PC-9 (cell line): ENCODE measurements at places on chromosomes 7 and 10. TPM values are rescaled to one million over a fixed set of nuclear protein-coding genes. Genes with fewer than 3 reads are reported as not detected.

- DNase-seq, result peak; percentile 46
- peaks cover 7% of the 10 kb centered on the region; the same call in 1 of the 2 replicates for H3K4me1 ChIP-seq
- no peaks in the 10 kb centered on the region for H3K36me3 ChIP-seq
- no peak overlapping the region for H3K4me3 ChIP-seq
Observed at GRCh38 chr10:14478604-14479003, 147.9 kb upstream of the FRMD4A start.

DNA sequence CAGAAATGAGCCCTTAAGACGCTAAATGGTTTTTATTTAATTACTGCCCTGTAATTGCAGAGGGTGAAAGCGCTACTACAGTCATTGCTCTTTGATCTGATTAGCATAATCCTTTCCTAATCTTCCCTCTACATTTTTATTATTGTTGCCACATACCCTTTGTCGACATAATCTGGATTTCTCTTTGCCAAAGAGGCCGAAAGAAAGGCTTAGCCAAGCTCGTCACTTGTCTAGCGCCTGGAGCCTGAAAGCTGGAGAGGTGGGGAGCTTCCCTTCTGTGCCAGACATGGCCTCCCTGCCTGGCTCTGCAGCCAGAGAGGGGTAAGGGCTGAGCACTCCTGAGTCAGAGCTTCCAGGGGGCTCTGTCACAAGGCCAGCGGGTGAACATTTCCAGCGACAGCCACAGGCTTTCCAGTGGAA, 145.9 kb downstream of the PRKAG2 start:
- no peak overlapping the region for H3K27ac ChIP-seq
- no peak for DNase-seq
- H3K27me3 ChIP-seq, result no peaks in the 10 kb centered on the region
- H3K4me3 ChIP-seq, result no peak overlapping the region
- peaks cover 34% of the 10 kb centered on the region for H3K4me1 ChIP-seq

- DNase-seq, result no peak
- H3K27ac ChIP-seq, result no peak overlapping the region
- no peaks in the 10 kb centered on the region for H3K36me3 ChIP-seq
- H3K27me3 ChIP-seq, result no peaks in the 10 kb centered on the region
- H3K4me1 ChIP-seq, result no peaks in the 10 kb centered on the region
Observed at GRCh38 chr7:14767716-14768425, 134.7 kb downstream of the DGKB start.

DNA sequence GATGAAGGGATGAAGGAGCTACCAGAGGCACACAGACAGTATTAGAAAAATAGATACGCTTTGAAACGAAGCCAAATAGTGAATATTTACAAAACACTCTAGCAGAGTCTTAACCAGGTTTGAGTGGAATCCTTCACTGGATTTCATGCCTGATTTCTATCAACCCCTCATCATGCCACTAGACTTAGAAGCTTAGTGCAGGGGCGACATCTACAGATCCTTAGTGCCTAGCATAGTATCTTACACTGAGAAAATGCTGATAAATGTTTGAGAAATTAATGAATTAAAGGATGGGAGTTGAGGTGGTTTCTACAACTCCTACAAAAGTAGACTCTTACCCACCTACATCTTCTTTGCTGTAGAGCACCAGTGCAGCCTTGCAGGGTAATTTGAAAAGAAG, 54.7 kb upstream of the CCNJ start:
- no peaks in the 10 kb centered on the region for H3K4me1 ChIP-seq
- no peak overlapping the region for H3K4me3 ChIP-seq
- no peak for DNase-seq
- no peak overlapping the region for H3K27ac ChIP-seq
- no peaks in the 10 kb centered on the region for H3K36me3 ChIP-seq
- no peaks in the 10 kb centered on the region for H3K27me3 ChIP-seq

The TMEM139 gene
- total RNA-seq, result 89.7 and 131 TPM in 2 replicates

GRCh38 chr7:133919810-133920209, 207.3 kb upstream of the LRGUK start:
- no peaks in the 10 kb centered on the region for H3K4me1 ChIP-seq
- H3K36me3 ChIP-seq, result no peaks in the 10 kb centered on the region
- H3K4me3 ChIP-seq, result no peak overlapping the region
- H3K27me3 ChIP-seq, result no peaks in the 10 kb centered on the region

DNA sequence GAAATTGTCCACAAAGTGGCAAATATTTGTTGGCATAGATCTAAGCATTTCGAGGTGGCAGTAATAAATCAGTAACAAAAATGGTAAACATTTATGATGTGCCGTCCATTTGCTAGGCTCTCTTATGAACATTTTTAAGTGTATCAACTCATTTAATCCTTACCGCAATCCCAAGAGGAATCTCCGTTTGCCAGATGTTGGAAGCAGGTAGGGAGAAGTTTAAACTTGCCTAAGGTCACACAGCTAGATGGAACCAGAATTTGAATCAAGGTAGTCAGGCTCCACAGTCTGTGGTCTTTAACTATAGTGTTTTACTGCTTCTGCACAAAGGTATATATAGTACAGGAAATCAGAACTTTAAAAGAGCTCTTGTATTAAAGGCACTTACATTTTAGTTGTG, 2.6 kb downstream of the MKLN1 start:
- H3K4me3 ChIP-seq, result peak overlapping the region; percentile 91; the same call in 1 of the 2 replicates
- no peaks in the 10 kb centered on the region for H3K27me3 ChIP-seq
- peaks cover 22% of the 10 kb centered on the region for H3K36me3 ChIP-seq
- H3K4me1 ChIP-seq, result peaks cover 46% of the 10 kb centered on the region

GRCh38 chr10:88642209-88642608, 22.0 kb upstream of the LIPF start:
- no peaks in the 10 kb centered on the region for H3K36me3 ChIP-seq
- H3K4me1 ChIP-seq, result 0 out of 2 replicates have a peak, but pooled peaks cover 7% of the 10 kb centered on the region
- H3K27ac ChIP-seq, result no peak overlapping the region
- no peak for DNase-seq
- no peaks in the 10 kb centered on the region for H3K27me3 ChIP-seq

GRCh38 chr10:74213571-74214162, 62.6 kb downstream of the ADK start:
- peak; percentile 52 for DNase-seq
- H3K27ac ChIP-seq, result peak overlapping the region; percentile 64
- H3K27me3 ChIP-seq, result no peaks in the 10 kb centered on the region
- peaks cover 10% of the 10 kb centered on the region; the same call in 1 of the 2 replicates for H3K36me3 ChIP-seq
- 0 out of 2 replicates have a peak, but pooled peaks cover 12% of the 10 kb centered on the region for H3K4me1 ChIP-seq

The NKX2-3 gene
- not detected in 2 replicates for total RNA-seq

DNA sequence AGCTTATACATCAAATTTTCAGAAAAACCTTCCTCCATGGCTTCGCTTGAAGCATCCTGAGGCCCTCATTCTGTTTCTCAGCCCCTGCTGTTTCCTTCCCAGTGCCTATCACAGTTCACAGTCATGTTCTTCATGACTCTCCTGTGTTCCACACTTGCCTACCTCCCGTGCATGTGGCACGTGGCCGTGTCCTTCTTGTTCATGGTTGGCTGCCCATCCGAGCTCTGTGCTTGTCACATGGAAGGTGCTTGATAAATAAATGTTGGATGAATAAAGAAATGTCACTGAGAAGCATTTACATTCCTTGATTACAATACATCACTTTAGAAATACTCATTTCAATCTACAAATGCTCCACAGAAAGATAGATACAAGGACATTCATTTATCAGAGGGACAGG, 23.7 kb upstream of the EGFR start:
- H3K27me3 ChIP-seq, result no peaks in the 10 kb centered on the region
- peak overlapping the region; percentile 89 for H3K27ac ChIP-seq
- no peak for DNase-seq
- H3K4me1 ChIP-seq, result peaks cover 56% of the 10 kb centered on the region
- no peaks in the 10 kb centered on the region for H3K36me3 ChIP-seq

GRCh38 chr7:98737176-98737575, 120.1 kb downstream of the NPTX2 start:
- peaks cover 51% of the 10 kb centered on the region for H3K27me3 ChIP-seq
- no peaks in the 10 kb centered on the region for H3K36me3 ChIP-seq
- no peak overlapping the region for H3K4me3 ChIP-seq
- no peak for DNase-seq
- H3K4me1 ChIP-seq, result no peaks in the 10 kb centered on the region

GRCh38 chr7:29488203-29488970, 75.2 kb upstream of the PRR15 start:
- DNase-seq, result no peak
- no peaks in the 10 kb centered on the region for H3K27me3 ChIP-seq
- no peak overlapping the region for H3K4me3 ChIP-seq
- peak overlapping the region; percentile 28 for H3K27ac ChIP-seq

DNA sequence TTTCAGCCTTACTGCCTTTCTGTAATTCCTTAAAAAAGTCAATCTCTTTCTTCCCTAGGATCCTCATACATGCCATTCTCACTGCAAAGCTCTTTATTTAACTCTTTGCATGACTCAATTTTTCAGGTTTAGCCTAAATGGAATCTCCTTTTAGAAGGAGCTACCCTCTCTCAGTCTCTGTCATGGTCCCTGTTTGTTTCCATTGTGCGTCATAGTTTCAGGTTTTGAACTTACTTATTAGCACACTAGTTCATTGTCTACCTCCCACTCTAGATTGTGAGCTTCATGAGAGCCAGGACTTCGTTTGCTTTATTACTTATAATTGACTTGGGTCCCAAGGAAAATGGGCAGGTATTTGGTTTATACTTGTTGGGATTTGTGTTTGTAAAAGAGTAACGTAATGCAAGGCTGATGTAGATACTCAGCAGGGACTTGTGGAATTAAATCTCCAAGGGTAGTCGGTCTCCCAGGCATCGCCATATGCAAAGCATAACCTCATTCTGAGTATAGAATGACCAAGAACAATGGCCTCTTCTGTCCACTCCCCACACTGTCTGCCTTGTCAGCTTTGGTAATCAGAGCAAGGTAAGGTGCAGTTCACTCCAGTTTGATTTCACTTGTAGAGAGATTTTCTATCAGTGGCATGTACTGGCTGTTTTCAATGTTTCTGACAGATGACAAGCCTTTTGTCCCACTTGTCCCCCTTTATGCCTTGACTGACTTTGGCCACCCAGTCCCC, 252.0 kb downstream of the SORCS3 start:
- no peak for DNase-seq
- no peaks in the 10 kb centered on the region for H3K4me1 ChIP-seq
- H3K27ac ChIP-seq, result no peak overlapping the region

- no peaks in the 10 kb centered on the region for H3K36me3 ChIP-seq
- no peak overlapping the region for H3K4me3 ChIP-seq
- DNase-seq, result no peak
- H3K27ac ChIP-seq, result no peak overlapping the region
- H3K4me1 ChIP-seq, result no peaks in the 10 kb centered on the region
- H3K27me3 ChIP-seq, result no peaks in the 10 kb centered on the region
Observed at GRCh38 chr10:88289342-88289741, 293.8 kb downstream of the RNLS start.

GRCh38 chr10:96690755-96691730, 29.3 kb downstream of the PIK3AP1 start:
- H3K4me3 ChIP-seq, result no peak overlapping the region
- H3K36me3 ChIP-seq, result no peaks in the 10 kb centered on the region
- H3K27ac ChIP-seq, result no peak overlapping the region
- no peak for DNase-seq
- no peaks in the 10 kb centered on the region for H3K27me3 ChIP-seq
- H3K4me1 ChIP-seq, result no peaks in the 10 kb centered on the region

The ADAMTS14 gene
- total RNA-seq, result 1.9 and 2.7 TPM in 2 replicates

DNA sequence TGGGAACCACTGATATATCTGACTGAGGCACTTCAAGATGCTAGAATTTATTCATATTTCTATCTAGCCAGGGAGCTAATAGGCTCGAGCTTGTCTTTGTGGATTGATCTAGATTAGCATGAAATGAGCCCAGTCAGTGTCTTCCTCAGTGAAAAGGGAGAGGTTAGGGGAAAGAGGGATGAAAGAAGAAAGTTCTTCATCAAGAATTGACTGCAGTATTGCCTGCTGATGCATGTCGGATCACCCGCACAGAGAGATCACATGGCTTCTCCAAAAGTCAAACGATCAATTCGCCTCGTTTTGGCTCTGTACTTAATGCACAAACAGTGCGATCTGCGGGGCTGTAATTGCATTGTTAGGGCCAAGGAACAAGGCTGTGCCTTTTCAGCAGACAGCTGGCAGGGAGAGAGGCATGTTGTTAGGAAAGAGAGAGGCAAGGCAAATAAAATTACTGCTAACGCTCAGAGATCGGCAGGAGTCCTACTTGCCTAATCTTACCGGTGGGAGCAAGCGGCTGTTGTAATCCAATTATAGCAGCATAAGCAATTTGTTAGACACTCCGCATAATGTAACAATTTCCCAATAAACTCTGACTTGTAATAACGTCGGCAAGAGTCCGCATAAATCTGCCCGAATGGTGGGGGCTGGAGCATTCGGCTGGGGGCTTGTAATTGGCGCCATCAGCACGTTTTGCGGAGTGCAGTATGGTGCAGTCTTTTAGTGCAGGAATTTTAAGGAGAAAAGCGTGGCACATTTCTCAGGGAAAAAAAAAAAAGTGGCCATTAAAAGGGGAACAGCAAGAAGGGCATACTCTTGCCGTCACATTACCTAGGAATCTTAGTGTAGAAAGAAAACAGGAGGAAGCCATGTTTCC, 102.1 kb downstream of the POLL start:
- no peak overlapping the region for H3K4me3 ChIP-seq
- no peaks in the 10 kb centered on the region for H3K36me3 ChIP-seq
- H3K27me3 ChIP-seq, result no peaks in the 10 kb centered on the region
- no peak overlapping the region for H3K27ac ChIP-seq

The EEPD1 gene
- total RNA-seq, result 6.0 and 9.4 TPM in 2 replicates

- H3K4me1 ChIP-seq, result no peaks in the 10 kb centered on the region
- H3K27me3 ChIP-seq, result peaks cover 17% of the 10 kb centered on the region; the same call in 1 of the 2 replicates
- no peak for DNase-seq
- H3K36me3 ChIP-seq, result no peaks in the 10 kb centered on the region
Observed at GRCh38 chr10:44716470-44717015, 194.6 kb upstream of the TMEM72 start.
